ENCODE measurements at places on chromosomes 13 and 19.

DNA sequence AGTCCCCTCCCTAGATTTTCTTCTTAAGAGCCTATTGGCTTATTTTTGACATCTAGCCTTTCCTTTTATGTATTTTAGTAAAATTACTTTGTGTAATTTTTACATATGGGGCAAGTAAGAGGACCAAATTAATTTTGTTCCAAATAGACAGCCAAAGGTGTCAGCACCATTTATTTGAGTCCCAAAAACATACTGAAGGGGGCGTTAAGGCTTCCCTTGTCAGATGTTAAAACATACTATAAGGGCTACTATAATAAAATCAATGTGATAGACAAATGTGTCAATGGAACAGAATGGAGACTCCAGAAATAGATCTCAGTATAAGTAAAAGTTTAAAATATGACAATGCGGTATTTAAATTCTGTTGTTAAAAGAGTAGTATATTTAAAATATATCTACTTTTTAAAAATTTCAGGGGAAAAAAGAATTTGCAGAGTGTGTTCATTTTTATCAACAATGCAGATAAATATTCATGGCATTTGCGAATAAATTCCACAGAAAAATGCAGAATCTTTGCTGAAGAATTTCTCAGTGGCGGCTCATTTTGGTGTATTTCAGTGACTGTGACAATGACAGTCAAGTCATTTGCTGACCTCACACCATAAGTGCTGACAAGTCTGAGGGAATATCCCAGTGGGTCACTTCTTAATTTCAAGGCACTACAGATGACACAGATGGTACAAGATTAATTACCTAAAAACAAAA, 133.7 kb downstream of the MTUS2 start:
- DNase-seq = no peak

- no peak for DNase-seq
Observed at GRCh38 chr13:89827552-89827951, 1519.9 kb upstream of the MIR17HG start.

GRCh38 chr13:29936051-29936813, 85.8 kb upstream of the UBL3 start:
- no peak for DNase-seq

DNA sequence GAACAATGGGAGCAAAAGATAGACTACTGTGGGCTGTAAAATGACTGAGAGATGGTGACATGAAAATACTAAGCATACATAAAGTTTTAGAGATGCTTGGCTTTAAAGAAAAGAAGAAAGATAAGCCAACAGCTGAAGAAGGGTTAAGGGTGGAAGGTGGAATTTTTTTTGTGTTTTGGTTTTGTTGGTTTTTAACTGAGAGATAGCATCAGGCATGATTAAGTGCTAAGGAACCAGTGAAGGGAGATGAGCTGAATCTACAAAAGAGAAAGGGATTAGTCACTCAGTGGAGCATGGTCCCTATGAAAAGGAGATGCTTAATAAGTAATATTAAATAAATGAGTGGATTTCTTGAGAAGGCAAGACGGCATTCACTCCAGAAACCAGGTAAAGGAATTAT, 12.5 kb upstream of the TBC1D4 start:
- DNase-seq = no peak

DNA sequence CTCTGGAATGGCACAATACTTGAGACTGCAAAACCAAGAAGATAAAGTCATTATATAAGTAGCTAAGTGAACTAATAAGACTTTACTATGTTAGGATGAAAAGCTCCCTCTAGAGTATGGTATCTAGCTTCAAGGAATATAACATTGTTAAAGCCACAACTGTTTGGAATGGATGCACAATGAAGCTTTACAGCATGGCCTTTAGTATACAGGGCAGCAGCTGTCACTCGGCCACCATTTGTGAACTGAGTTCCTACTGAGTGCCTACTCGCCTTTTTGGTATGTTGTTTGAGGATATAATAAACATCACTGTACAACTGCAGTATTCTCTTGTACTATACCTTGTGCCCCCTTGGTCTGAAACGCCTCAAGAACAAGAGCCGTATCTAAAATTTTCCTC, 6.8 kb downstream of the ALG5 start:
- no peak for DNase-seq

DNA sequence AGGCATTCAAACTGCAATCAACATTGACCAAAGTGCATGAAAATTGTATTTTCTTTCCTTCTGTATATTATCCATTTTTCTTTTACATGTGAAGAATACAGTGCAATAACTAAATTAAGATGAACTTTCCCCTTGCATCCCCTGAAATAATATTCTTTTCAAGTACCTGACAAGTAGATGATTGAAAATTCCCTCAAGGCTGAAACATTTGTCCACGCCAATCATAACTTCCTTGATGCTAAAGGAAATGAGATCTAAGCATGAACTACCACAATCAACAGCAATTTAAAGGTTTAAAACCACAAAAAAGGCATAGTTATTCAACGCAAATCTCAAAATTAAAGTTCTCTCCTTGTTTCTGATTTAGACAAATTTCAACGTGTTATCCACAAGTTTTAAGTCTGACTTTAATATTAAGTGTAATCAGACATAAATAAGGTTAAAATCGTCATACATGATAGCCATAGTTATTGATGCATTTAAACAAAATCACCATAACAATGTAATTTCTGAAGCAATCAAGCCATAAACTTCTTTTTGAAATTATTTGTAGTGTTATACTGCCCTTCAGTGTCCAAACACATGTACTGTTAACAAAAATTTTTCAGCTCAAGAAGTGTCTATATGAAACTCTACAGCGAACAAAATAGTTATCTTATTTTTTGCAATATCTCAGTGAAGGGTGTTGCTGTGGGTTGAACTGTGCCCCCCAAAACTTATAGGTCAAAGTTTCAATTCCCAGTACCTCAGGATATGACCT, 169.5 kb downstream of the DCLK1 start:
- DNase-seq = no peak

DNA sequence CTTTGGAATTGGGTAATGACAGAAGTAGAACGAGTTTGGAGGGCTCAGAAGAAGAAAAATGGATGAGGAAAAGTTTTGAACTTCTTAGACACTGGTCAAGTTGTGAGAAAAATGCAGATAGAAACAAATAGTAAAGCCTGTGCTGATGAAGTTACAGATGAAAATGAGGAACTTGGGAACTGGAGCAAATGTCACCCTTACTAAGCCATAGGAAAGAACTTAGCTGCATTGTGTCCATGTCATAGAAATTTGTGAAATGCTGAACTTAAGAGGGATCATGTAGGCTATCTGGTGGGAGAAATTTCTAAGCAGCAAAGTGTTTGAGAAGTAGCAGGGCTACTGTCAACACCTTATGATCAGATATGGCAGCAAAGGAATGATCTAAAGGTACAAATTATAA, 289.2 kb upstream of the PCDH9 start:
- DNase-seq = no peak

DNA sequence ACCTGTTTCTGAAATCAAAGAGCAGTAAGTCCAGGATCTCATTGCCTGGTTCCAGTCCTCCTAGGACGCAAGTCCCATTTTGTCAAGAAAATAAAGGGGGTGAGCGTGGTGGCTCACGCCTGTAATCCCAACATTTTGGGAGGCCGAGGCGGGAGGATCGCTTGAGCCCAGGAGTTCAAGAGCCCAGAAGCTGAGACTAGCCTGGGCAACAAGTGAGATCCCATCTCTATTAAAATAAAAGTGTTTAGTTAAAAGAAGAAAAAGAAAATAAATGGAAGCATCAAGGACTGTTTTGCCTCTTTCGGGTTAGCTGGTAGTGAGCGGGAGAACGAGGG, 344 bp upstream of the HAUS5 start:
- DNase-seq = peak; percentile 25

DNA sequence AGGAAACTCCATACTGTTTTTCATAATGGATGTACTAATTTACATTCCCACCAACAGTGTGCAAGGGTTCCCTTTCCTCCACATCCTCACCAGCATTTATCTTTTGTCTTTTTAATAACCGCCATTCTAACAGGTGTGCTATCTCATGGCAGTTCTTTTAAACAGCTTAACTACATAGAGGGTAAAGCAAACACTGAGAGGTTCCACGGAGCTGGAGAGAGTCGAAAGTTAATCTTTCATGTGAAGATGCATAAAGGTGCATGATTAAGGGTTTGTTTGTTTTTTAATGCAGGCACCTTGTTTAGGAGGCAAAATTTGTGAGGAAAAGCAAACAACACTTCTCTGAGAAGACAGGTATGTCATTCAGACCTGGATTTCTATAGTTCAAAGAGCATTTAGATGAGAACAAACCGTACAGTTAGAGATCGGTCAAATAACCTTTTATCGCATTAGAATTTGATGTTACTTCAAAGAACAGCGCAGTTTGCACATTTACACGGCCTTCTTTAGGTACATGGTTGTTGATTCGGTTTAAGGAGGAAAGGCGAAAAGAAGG, 193.9 kb downstream of the RBM26 start:
- DNase-seq = no peak

GRCh38 chr13:31930901-31931522, 100.6 kb upstream of the FRY start:
- DNase-seq = no peak

DNA sequence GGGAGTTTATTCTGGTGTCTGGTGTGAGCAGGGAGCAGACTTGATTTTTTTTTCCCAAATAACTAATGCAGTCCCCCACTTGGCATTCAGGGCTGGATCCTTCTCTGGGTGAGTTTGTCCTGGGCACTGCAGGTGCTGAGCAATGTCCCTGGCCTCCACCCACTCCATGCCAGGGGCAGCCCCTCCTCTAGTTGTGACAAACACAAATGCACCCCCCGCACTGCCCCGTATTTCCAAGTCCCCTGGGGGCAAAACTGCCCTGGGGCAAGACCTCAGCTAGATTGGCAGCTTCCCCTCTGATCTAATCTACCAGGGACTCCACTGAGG, 6.4 kb downstream of the MOB3A start:
- no peak for DNase-seq

GRCh38 chr13:73859841-73860240, 274.4 kb downstream of the KLF12 start:
- no peak for DNase-seq

- no peak for DNase-seq
Observed at GRCh38 chr19:39939556-39939955, 5.1 kb upstream of the FCGBP start.

GRCh38 chr13:31725841-31726240, 13.5 kb upstream of the RXFP2 start:
- DNase-seq = no peak

DNA sequence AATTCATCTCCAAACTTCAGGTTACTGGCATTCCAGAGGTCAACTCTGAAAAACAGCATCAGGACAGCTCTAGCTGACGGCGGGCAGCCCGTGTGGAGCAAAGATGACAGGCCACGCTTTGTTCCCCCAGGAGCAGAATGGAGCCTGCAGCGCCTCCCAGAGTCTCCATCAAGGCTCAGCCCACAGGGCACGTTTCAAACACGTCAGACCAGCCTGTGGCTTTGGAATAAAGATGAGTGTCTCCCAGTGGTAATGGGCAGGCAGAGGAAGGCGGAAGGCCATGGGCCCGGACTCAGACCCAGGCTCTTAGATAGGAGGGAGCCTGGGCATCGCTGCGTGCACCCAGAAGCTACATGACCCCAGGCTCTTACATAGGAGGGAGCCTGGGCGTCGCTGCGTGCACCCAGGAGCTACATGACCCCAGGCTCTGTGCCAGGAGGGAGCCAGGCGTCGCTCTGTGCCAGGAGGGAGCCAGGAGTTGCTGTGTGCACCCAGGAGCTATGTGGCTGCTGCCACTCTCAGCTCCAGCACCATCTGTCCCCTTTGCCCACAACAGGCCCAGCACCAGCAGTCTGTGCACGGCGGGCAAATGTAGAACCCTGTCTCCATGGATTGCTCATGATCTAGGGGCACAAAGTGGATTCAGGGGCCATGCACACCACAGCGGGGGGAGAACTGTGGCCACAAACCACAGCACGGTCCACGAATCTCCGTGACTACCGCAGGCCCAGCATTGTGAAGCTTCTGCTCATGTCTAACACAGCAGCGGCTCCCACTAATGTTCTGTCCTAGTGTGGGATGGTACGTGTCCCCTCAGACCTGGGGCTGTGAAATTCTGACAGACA, 47.8 kb upstream of the C13orf46 start:
- no peak for DNase-seq

GRCh38 chr13:25847635-25848626, 203.9 kb downstream of the SHISA2 start:
- no peak for DNase-seq

- DNase-seq = no peak
Observed at GRCh38 chr19:33662391-33663092, 40.8 kb downstream of the CHST8 start.

GRCh38 chr13:105436943-105437342, 1098.5 kb downstream of the EFNB2 start:
- DNase-seq = no peak

GRCh38 chr19:37594982-37595382, 306 bp downstream of the ZNF540 start:
- DNase-seq = no peak

- DNase-seq = no peak
Observed at GRCh38 chr13:27963491-27963890, 5.6 kb downstream of the CDX2 start.

GRCh38 chr19:29668746-29669609, 3.7 kb downstream of the PLEKHF1 start:
- DNase-seq = no peak

DNA sequence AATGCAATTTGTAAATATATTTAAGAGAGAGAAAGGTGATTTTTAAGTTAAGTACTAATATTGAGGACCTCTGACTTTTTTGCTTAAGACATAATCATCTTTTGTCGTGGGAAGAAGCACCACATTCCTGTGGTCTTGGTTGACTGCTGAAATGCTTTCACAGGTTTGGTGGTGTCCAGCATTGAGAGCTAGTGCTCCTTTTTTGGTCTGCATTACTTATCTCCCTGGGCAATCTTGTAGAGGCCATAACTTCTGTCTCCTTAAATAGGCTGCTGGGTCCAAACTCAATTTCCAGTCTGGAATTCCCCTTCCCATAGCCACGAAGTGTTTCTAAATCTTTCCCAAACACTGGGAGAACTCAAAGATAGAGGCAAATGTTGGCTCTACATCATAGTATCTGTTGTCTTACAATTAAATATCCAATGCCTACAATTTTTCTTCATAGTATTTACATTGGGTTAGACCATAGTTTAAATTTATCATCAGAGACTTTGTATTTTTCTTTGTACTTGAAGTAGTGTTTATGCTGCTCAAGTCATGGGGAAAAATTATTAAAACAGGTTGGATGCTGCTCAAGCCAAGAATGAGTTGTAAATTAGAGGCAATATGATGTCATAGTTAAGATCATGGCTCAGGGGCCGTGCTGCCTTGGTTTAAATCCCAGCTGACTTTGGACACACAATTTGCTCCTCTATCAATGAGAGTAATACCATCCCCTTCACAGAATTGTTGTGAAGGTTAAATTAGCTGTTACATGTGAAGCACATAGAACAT, 105.6 kb downstream of the POSTN start:
- no peak for DNase-seq

DNA sequence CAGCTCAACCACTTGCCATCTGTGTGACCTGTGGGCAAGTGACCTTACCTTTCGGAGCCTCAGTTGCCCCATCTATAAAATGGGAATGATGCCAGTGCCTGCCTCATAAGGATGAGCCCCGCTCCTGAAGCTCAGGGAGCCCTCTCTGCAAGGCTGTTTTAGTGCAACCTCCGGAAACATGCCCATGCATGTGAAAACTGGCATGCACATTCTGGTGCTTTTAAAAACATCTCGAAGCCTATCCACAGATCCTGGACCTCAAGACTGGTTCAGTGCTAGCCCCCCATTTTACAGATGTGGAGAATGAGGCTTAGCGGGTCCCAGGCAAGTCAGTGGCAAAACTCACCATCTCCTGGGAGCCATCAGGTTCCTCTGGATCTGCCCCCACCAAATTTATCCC, 5.6 kb downstream of the CADM4 start:
- no peak for DNase-seq
